Stimulated activated CD8-positive, alpha-beta memory T cell treated with anti-CD3 and anti-CD28 coated beads, Interleukin-7, amount 100 ng/mL, for 1 hour (primary cell): ENCODE measurements at places on chromosomes 5 and 9.

GRCh38 chr9:128770286-128771030 lies 1.3 kb downstream of the ZER1 start:
- DNase-seq = no peak

GRCh38 chr5:102867992-102868662 lies 113.0 kb downstream of the PAM start:
- DNase-seq = no peak

- DNase-seq = no peak
These were observed 28.0 kb downstream of the TEX10 start for GRCh38 chr9:100324594-100325200.

DNA sequence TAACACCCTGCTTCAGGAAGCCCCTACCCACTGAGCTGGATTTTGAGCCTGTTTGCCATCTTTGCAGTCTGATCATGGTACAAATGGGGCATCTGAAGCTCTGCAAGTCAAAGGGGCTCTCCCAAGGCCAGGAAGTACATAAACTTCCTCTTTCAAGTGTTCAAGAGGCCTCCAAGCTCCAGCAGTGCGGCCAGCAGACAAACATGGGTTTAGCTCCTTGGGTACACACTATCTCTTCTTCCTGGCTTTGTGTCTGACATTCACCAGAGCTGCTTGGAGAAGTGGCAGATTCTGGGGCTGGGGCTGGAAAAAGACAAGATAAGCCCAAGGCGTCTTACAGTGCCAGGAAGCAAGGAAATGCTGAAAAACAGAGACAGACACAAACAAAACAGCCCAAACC lies 34.1 kb downstream of the LAMC3 start:
- DNase-seq = no peak

GRCh38 chr9:37953775-37954437 lies 50.0 kb upstream of the SLC25A51 start:
- DNase-seq = no peak

GRCh38 chr9:93945400-93946337 lies 9.5 kb downstream of the BARX1 start:
- DNase-seq = no peak

GRCh38 chr9:137269231-137269772 lies 8.2 kb upstream of the TOR4A start:
- DNase-seq = no peak

DNA sequence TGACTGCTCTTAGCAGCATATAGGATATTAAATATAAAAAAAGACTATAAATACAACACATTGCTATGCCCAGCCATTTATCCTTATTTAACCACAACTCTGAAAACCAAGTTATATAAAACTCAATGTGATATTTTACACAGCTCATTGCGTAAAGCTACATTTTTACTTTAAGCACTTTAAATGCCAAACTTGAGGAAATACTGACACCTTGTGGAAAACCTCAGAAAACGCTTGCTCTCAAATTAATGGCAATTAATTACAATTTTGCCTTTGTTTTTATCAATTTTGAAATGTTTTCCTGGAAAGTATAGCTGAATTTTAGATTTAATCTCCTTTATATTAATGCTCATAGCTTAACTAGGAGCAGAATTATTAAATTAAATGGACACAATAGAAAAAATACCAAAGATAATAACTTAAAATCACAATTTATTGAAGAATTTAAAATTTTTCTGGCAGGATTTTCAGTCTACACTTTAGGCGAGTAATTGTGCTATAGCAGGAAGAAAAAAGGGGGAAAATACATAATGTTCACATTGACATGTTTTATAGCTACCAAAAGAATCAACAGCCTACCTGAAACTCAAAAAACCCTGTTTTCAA lies 25.2 kb upstream of the PLAC8L1 start:
- DNase-seq = no peak

DNA sequence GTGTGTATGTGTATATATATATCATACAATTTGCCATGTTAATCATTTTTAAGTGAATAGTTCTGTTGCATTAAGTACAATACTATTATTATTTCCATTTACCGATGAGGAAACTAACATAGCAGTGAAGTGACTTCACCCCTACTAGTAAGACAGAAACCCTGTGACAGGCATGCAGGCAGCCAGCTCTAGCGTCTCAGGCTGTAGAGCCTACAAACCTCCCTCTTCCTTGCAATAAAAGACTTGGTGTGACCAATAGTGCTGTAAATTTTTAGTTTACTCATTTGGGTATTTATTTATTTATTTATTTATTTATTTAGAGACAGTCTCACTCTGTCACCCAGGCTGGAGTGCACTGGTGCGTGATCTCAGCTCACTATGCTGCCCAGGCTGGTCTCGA lies 24.7 kb downstream of the FNBP1 start:
- no peak for DNase-seq
